ENCODE measurements at places on chromosomes 2 and 18.
A peak's percentile ranks its signal among the peaks of the same experiment; 100 is the strongest.

- no peak overlapping the region for H3K27ac ChIP-seq
- H3K27me3 ChIP-seq = no peaks in the 10 kb centered on the region
- no peak overlapping the region for H3K4me3 ChIP-seq
- H3K36me3 ChIP-seq = no peaks in the 10 kb centered on the region
- H3K4me1 ChIP-seq = no peaks in the 10 kb centered on the region
Measured at GRCh38 chr2:46815121-46815802, 100.3 kb downstream of the MCFD2 start.

DNA sequence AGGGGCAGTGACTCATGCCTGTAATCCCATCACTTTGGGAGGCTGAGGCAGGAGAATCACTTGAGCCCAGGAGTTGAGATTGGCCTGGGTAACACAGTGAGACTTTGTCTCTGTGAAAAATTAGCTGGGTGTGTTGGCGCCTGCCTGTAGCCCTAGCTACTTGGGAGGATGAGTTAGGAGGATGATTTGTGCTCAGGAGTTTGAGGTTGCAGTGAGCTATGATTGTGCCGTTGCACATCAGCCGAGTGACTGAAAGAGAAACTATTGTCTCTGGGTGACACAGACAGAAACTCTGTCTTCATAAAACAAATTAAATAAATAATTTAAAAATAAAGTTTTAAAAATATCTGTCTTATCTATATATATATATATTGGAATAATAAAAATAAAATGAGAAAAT is 1844.6 kb upstream of the PIK3C3 start:
- no peaks in the 10 kb centered on the region for H3K27me3 ChIP-seq
- H3K36me3 ChIP-seq = no peaks in the 10 kb centered on the region
- no peak overlapping the region for H3K27ac ChIP-seq

- no peak for DNase-seq
- no peak overlapping the region for H3K27ac ChIP-seq
- peaks cover 8% of the 10 kb centered on the region for H3K36me3 ChIP-seq
- H3K4me3 ChIP-seq = no peak overlapping the region
- H3K4me1 ChIP-seq = no peaks in the 10 kb centered on the region
Measured at GRCh38 chr18:79208906-79209305, 139.7 kb downstream of the ATP9B start.

DNA sequence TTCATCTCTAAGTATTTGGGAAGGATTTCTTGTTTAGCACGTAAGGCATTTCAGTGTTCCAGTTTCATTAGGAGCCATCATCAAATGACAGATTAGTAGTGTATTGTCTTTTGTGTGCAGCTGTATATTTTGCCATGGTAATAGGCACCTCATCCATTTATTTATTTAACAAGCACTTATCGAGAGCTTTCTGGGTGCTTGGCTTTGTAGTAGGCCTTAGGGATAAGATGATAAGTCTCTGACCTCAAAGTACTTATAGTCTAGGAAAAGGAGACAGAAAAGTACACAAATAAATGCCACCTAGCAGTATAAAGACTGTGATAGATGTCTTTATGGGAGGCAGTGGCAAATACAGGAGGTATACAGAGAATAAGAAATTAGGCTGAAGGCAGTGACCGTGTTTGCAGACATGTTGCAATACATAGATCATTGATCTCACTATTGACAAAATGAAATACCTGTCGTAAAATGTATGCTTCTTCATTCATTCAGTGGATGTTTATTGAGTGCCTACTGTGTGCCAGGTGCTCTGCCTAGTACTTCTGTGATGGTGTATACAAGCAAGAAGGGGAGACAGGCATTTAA is 265.9 kb downstream of the SETBP1 start:
- H3K27me3 ChIP-seq = no peaks in the 10 kb centered on the region
- H3K36me3 ChIP-seq = no peaks in the 10 kb centered on the region
- H3K4me3 ChIP-seq = no peak overlapping the region
- H3K27ac ChIP-seq = no peak overlapping the region
- H3K4me1 ChIP-seq = no peaks in the 10 kb centered on the region
- no peak for DNase-seq

- H3K4me3 ChIP-seq = no peak overlapping the region
- no peak overlapping the region for H3K27ac ChIP-seq
- no peaks in the 10 kb centered on the region for H3K36me3 ChIP-seq
- peak; percentile 77 for DNase-seq
- H3K27me3 ChIP-seq = peaks cover 4% of the 10 kb centered on the region
Measured at GRCh38 chr2:10832203-10832936, 19.8 kb upstream of the PDIA6 start.

- no peaks in the 10 kb centered on the region for H3K4me1 ChIP-seq
- no peak for DNase-seq
- no peaks in the 10 kb centered on the region for H3K27me3 ChIP-seq
- H3K27ac ChIP-seq = no peak overlapping the region
- no peak overlapping the region for H3K4me3 ChIP-seq
Measured at GRCh38 chr18:2091937-2092336, 479.4 kb downstream of the METTL4 start.

GRCh38 chr2:29174937-29175336 is 59.7 kb downstream of the CLIP4 start:
- H3K36me3 ChIP-seq = peaks cover 16% of the 10 kb centered on the region
- H3K27me3 ChIP-seq = no peaks in the 10 kb centered on the region
- H3K27ac ChIP-seq = no peak overlapping the region
- no peaks in the 10 kb centered on the region for H3K4me1 ChIP-seq
- H3K4me3 ChIP-seq = no peak overlapping the region

All from CD4-positive, alpha-beta memory T cell (primary cell).